ENCODE measurements at places on chromosomes 6 and 20.
A peak's percentile ranks its signal among the peaks of the same experiment; 100 is the strongest.

GRCh38 chr6:25842526-25842925, 10.7 kb upstream of the SLC17A1 start:
- no peak for DNase-seq

- no peak for DNase-seq
These were observed 373.8 kb upstream of the JAG1 start for GRCh38 chr20:11047559-11047958.

GRCh38 chr6:136728976-136729515, 63.2 kb downstream of the MAP3K5 start:
- DNase-seq: peak; percentile 39

DNA sequence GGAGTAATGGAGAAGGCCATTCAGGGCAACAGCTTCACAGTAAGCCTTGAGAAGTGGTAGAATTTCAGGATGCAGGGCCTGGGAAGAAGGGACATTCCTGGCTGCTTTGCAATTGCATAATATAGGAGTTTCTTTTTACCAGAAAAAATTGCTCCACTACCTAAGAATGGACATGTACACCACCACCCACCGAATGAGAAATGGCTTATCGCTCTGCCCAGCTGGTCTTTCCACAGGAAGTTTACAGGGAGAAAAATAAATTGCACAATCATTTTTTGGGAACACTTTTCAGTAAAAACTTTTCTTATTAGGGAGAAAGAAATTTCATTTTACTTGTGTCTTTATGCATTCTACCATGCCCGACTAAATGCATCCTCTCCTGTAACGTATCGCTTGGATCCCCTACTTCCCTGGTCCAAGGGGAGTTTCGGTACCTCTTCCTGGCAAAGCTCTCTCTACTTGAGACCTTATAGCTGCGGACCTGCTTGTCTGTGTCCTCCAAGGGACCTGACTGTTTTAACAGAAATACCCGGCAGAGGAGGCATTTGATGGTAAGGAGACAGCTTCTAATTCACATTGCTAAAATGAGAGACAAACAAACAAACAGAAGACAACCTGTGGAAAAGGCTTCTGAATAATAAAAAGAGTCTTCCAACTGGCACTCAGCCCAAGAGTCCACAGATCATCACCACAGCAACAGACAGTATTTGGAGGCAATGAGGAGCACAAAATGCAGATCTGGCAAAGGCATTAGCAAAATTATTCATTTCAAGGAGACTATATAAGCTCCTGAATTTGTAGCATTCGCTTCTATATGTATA, 54.2 kb downstream of the MAP3K5 start:
- DNase-seq: no peak

- peak; percentile 29 for DNase-seq
These were observed 26.0 kb downstream of the PTGIS start for GRCh38 chr20:49541733-49542513.

DNA sequence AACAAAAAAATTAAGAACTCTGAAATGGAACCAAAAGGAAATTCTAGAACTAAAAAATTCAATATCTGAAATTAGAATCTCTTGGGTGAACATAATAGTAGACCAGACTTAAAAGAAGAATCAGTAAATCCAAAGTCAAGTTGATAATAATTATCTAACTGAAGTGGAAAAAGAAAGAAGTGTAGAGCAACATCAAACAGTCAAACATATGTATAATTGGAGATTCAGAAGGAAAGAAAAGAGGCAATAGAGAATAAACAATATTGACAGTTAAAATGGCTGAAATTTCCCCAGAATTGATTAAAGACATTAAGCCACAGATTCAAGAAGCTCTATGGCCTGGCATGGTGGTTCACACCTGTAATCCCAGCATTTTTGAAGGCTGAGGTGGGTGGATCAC, 383.6 kb downstream of the PREX1 start:
- DNase-seq: no peak

GRCh38 chr6:53321701-53322100, 27.0 kb downstream of the ELOVL5 start:
- DNase-seq: peak; percentile 45

DNA sequence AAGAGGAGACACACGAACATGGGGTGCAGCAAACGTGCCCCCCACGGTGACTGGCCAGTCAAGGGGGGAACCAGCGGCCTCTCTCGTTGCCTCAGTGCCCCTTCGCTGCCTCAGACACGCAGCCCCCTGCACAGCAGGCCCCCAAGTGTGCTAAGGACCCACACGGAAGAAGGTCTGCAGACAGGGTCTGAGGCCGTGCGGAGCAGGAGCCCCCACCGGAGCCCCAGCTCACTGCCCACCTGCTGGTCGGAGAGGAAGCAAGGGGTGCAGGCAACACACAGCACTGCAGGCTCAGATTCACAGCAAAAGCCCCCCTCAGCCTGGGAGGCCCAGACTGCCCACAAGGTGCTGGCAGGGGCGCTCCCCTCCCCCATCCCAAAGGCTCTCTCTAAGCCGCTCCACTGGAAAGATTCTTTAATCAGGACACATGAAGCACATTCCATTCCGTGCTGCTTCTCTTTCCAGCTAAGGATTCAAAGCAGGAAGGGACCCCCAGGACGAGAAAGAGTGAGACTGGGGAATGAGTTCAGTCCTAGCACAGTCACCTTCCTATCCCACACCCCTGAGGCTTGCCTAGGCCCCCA, 105.1 kb downstream of the SLC23A2 start:
- no peak for DNase-seq

DNA sequence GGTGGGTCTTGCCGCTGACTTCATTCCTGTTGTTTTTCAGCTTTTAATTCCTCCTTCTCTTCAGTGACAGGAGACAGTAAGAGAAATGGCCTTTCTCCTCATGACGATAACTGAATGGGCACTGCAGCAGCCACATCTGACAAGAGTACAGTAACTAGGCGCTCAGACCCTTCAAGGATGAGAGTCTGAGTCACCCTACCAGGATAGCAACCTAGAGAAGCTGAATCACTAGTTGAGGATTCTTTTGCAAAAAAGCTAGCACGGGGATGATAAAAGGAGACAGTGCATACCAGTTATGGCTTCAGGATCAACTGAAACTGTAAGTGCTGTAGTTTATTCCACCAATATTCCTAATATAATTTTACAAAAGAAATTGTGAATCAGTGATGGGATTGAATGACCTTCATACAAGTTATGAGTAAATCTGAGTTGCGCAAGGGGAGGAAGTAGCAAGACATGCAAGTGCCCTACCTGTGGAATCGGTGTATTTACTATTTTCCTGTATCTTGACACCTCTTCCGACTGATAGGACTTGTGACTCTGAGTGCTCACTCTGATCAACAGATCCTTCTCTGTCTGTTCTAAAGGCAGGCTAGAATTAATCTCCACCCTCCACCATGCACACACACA, 161.8 kb upstream of the GRIK2 start:
- DNase-seq: no peak

DNA sequence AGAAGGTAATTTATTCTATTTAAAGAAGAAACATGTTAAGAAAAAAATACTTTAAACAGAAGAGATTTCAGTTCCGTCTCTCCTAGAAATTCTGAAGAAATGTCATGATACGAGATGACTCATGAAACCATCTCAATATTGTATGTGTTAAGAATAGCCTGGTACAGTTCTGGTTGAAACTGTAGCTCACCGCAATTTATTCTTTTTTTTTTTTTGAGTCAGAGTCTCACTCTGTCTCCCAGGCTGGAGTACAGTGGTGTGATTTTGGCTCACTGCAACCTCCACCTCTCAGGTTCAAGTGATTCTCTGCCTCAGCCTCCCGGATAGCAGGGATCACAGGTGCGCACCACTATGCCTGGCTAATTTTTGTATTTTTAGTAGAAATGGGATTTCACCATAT, 103.3 kb downstream of the ARHGAP18 start:
- no peak for DNase-seq

GRCh38 chr6:30163090-30163917, at the start of gene TRIM15:
TRIM15 (plus strand) TSS chr6:30163546; CDS start chr6:30163685, 139 bp downstream.
- DNase-seq: no peak

GRCh38 chr6:153150752-153151440, 19.8 kb upstream of the RGS17 start:
- DNase-seq: peak; percentile 86

- no peak for DNase-seq
These were observed 177.3 kb downstream of the CDKAL1 start for GRCh38 chr6:20711518-20711917.

Data from NCI-H510A treated with DMSO at 0.1 percent for 48 hours (cell line).